ENCODE measurements at places on chromosomes 13 and 19.

- DNase-seq = no peak
Measured at GRCh38 chr19:47886010-47886559, at the start of gene SULT2A1. TSS of gene SULT2A1 (minus strand) at chr19:47886315. CDS start at chr19:47886257, 58 bp downstream.

- DNase-seq = no peak
Measured at GRCh38 chr13:79904581-79904980, 423.6 kb downstream of the NDFIP2 start.

DNA sequence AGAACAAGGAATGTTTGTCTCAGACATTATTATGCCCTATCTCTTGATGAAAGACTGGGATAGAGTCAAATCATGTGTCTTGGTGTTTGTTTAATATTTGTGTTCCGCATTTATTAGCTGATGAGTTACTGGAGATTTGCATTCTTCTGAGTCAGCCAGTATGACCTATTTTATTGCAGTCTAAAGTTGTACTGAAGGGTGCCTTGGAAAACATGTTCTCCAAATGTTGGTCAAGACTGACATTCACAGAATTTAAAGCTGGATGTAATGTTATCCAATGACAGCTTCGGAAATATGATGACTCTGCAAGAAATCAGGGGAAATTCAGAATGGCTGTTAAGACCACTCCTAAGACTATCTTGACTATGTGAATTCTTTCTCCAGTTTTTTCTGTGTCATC is 134.0 kb downstream of the KCNRG start:
- DNase-seq = no peak

DNA sequence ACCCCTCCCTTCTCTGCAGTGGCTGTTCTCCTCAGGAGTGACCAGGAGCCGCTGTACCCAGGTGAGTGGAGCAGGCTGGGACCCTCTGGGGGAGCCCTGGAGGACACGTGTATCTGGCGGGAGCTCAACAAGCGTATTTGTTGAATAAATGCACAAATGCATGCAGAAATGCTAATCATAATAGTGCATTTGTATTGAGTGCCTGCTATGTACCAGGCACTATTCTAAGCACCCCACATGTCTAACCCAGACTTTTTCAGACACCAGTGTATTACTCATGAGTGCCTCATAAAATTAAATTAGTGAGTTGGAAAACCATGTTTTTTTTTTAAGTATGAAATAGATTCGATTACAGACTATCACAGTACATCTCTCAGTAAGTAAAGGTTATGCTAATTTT is 7.9 kb downstream of the HPN start:
- DNase-seq = no peak

DNA sequence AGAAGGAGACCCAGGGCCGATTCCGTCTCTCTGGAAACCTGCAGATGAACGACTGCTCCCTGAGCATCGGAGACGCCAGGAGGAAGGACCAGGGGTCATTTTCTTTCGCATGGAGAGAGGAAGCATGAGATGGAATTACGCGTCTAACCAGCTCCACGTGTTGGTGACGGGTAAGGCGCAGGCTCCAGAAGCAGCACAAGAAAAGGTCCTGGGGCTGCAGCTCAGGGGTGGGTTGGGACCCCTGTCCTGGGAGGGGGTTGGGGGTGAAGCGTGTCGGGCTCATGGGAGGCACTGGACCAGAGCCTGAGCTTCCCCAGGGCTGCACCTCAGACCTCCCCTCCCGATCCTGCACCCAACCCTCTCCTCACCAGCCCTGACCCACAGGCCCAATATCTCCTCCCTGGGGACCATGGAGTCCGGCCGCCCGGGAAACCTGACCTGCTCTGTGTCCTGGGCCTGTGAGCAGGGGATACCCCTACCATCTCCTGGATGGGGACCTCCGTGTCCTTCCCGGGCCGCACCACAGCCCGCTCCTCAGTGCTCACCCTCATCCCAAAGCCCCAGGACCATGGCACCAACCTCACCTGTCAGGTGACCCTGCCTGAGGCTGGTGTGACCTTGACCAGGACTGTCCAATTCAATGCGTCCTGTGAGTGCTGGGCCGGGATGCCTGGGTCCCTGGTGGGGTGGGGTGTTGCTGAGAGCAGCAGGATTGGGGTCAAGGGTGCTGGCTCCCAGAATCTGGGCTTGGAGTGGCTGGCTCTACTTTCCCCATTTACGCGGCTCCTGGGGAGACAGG is 39.6 kb upstream of the CD33 start:
- no peak for DNase-seq

- peak; percentile 71 for DNase-seq
Measured at GRCh38 chr19:35557539-35558399, 5.7 kb downstream of the ATP4A start.

- DNase-seq = no peak
Measured at GRCh38 chr13:29165840-29166239, 345.7 kb downstream of the MTUS2 start.

DNA sequence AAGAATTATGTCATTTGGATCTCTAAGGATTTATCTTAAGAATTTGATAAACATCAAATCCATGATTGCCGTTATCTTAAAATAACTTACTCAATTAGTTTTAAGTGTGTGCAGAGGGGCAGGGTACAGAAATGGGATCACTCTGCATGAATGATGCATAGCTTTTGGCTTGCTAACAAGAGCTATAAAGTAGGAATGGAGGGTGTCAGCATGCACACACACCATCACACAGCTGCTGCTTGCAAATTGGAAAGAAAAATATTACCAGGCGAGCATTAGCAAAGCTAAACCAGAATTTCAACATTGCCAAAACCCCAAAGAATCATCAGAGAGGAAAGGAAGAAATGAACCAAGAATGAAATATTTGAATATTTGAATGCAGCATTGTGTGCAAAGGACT is 580.6 kb downstream of the LMO7 start:
- DNase-seq = no peak

GRCh38 chr13:40120288-40120687 is 464.8 kb downstream of the COG6 start:
- no peak for DNase-seq

GRCh38 chr19:17283504-17283996 is 1.8 kb downstream of the ANKLE1 start:
- DNase-seq = no peak

- DNase-seq = no peak
Measured at GRCh38 chr13:106241974-106242953, 293.2 kb downstream of the EFNB2 start.

GRCh38 chr19:1065606-1066109 is 1.3 kb upstream of the ARHGAP45 start:
- no peak for DNase-seq

DNA sequence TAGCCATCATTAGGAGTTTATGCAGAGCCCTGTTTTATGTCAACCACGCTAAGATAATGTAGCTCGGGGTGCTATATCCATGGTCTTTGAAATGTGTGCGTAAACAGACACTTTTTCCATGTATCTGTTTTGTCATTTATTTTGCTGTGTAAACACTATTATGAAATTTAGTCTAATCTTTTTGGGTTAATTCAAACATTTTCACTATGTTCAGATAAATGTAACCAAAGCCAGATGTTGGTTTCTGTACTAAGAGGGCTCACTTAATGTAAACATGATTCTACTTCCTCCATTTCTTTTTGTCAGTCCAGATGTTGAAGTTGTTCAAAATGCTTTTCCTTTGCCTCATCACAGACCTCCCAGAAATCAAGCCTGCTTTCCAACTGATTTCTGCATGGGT is 499.5 kb upstream of the GPC6 start:
- no peak for DNase-seq

- no peak for DNase-seq
Measured at GRCh38 chr13:39786091-39786490, 130.6 kb downstream of the COG6 start.

GRCh38 chr13:46552303-46552682 is 677 bp upstream of the LRCH1 start:
- DNase-seq = no peak

DNA sequence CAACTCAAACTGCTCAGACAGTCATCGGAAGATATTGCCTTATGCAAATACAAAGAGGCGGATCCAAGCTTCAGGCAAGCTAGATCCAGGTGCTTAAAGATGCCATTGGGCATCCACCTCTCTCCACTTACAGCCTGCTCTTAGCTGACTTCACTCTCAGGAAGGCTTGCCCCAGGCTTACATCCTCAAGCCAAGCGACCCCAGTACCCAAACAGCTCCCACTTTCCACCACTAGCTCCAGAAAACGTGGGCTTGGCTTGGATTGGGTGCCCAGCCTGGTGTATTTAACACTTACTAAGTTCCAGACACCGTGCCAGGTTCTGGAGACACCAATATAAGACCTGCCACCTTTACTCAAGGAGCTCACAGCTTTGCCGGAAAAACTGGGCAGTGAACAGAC is 142.1 kb upstream of the VSTM2B start:
- no peak for DNase-seq

DNA sequence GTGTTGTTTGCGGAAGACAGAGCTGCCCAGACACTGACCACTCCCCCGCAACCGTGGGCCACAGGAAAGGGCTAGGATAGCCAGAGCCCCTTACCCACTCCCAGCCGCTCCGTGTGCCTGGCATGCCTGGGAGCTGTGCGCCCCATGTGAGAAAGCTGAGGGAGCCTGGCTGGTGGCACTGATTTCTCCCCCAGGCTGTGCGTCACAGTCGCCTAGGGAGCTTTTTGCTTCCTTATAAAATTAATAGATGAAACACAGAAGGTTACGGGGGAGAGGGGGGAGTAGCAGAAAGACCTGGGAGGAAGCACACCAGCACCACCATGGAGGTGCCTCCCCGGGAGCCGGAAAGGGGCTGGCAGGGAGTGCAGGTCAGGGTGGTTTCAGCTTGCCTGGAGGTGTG is 24.7 kb downstream of the DPF1 start:
- no peak for DNase-seq

GRCh38 chr13:68030152-68030809 is 800.1 kb upstream of the PCDH9 start:
- DNase-seq = no peak

- peak; percentile 22 for DNase-seq
Measured at GRCh38 chr19:15210323-15210781, 9.6 kb upstream of the NOTCH3 start.

DNA sequence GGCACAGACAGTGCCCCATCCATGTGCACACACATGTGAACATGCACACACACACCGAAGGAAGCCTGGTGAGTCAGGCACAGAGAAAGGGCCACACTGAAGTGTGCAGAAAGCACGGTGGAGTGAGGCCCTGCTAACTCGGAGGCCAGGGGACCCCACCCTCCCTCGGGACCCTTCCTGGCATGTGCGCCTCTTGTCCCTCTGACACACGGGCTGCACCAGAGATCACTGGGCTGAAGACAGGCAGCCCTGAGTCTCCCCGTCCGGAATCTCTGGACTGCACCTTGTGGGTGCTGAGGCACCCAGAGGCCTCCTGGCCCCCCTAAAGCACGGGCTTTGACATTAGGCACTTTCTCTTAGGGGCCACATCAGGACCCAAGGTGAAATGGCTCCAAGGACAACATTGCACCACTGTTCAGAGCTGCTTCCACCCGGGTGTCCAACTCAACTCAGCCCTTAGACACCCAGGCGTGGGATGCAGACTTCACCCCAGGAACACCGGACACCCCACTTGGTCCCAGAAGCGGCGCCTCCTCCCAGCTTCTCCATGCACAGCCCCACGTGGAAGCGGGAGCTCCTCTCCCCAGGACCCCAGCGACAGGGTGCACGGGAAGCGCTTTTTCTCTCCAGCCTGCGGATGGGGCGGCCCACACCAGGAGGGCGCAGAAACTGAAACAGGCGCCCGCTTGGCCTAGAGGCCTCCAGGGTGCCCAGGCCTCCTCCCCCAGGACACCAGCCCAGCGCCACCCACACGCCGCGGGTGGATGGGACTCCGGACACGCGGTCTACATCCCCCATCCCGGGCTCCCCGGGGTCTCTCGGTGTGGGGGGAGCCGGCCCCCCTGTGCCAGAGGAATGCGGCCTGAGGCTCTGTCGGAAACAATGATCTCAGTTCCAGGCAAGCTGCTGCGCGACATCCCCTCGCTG is 90.2 kb downstream of the SPACA7 start:
- DNase-seq = peak; percentile 5

- DNase-seq = no peak
Measured at GRCh38 chr19:23093832-23094231, 23.0 kb upstream of the ZNF730 start.

DNA sequence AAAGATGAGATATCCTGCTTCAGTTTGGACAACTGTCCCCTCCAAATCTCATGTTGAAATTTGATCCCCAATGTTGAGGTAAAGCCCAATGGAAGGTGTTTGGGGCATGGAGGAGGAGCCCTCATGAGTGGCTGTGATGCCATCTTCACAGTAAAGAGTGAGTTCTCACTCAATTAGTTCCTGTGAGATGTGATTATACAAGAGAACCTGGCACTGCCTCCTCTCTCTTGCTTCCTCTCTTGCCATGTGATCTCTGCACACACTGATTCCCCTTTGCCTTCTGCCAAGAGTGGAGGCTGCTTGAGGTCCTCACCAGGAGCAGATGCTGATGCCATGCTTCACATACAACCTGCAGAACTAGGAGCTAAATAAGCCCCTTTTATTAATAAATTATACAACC is 86.9 kb downstream of the HSPH1 start:
- no peak for DNase-seq

GRCh38 chr13:98915563-98915962 is 62.3 kb downstream of the DOCK9 start:
- DNase-seq = no peak

DNA sequence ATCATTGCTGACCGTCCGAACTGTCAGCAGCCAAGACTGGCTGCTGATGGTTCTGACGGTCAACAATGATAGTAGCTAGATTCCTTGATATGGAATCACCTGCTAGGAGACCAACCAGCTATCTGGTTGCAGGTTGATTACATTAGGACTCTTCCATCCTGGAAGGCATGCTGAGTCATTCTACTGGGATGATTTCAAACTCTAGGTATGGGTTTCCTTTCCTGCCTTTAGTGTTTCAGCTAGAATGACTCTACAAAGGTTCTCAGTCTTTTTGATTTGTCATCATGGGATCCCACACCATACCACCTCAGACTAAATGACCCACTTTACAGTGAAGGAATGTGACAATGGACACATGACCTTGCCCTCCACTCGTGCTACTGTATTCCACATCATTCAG is 138.1 kb upstream of the KL start:
- no peak for DNase-seq

Data from AG08396 (cell line).